Progenitor cell of endocrine pancreas (in vitro differentiated cells): ENCODE measurements at places on chromosomes 6 and 20.

DNA sequence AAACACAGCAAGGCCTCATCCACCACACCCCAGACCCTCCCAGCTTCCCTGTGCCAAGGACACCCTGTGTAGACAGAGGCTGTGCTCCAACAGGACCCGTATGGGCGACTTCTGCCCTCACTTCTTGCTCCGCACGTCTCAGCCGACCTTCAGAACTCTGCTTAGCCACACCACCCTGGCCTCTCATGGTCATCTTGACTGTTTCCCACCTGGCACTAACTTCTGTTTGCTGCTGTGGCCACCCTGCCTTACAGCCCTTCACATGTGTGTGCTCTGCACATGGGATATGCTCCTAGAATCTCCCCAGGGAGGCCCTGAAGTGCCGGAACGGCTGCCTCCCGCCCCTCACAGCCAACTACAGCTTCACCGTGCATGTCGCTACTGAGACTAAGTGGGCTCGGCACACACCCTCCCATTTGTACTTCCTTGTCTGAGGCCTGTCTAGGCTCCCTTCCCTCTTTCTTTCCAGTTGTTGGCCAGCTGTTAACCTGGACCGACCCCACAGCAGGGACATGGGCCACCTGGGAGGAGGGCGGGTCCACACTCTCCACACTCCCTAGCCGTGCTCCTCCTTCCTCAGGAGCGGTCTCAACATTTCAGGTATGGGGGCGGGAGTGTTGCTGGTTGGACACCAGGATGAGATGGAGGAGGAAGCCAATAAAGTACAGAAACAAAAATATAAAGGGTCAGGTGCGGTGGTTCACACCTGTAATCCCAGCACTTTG, 69.6 kb downstream of the PYGB start:
- no peak for DNase-seq

- no peak for DNase-seq
These were observed 4.7 kb downstream of the ZMYND8 start for GRCh38 chr20:47351643-47352331.

DNA sequence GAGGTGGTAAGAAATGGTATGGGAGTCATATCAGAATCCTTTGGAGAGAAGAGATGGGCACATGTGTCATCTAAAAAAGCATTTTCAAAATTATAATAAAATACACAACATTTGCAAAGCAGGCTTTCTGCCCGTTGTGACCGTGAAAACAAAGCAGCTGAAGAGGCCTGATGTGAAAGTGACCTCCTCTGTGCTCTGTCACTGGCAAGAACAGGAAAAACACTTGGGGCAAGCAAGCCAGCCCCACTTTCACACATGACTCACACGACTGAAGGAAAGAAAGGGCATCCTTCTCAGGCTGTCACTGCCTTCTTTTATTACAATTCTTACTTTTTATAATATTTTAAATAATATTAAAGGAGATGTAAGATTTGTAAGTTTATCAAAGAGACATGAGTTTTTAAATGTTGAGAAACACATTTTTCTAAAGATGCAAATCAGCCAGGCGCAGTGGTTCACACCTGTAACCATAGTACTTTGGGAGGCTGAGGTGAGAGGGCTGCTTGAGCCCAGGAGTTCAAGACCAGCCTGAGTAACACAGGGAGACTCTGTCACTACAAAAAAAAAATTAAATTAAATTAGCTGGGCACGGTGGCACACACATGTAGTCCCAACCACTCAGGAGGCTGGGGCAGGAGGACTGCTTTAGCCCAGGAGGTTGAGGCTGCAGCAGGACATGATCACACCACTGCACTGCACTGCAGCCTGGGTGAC, 143.7 kb downstream of the BTBD9 start:
- DNase-seq, result no peak

DNA sequence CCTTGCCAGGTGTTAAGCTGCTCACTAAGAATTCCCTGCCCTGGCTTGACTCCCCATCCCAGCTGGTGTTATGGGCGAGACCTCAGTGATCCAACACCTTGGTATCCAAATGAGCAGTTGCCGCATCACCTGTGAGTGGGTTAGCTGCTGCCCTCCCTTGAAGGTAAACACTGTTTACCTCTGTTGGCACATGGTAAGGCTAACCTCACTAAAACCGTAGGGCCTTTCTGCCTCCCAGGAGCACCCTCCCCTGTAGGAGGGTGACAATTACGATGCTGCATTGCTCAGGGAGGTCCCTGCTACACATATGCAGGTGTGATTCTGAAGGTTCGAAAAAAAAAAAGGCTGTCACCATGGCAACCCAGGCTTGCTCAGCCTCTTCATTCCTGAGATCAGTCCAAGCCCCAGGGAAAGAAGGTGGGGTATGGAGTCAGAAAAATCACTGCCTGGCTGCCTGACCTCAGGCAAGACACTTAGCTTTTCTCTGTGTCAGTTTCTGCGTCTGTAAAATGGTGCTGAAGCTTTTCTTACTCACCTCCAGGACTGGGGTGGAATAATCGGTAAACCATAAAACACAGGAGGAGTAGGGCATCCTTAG, 19.5 kb downstream of the PNPLA1 start:
- no peak for DNase-seq

- DNase-seq, result no peak
These were observed 97.5 kb downstream of the TAF4 start for GRCh38 chr20:61968036-61968810.

- DNase-seq, result no peak
These were observed 50.3 kb upstream of the GFRAL start for GRCh38 chr6:55276745-55277530.

- no peak for DNase-seq
These were observed 313.6 kb downstream of the ALDH8A1 start for GRCh38 chr6:134636186-134636799.

DNA sequence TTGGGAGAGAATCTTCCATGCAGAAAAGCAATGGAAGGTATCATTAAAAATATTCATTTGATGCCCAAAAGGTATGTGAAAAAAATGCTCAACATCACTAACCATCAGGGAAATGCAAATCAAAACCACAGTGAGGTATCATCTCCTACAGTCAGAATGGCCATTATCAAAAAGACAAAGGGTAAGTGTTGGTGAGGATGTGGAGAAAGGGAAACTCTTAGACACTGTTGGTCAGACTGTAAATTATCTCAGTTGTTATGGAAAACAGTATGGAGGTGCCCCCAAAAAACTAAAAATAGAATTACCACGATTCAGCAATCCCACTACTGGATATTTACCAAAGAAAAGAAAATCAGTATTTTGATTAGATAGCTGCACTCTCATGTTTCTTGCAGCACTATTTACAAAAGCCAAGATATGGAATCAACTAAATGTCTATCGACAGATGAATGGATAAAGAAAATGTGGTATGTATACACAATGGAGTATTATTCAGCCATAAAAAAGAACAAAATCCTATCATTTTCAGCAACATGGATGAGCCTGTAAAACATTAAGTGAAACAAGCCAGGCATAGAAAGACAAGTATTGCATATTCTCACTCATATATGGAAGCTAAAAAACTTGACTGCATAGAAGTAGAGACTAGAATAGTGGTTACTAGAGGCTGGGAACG, 84.0 kb downstream of the DTNBP1 start:
- no peak for DNase-seq

DNA sequence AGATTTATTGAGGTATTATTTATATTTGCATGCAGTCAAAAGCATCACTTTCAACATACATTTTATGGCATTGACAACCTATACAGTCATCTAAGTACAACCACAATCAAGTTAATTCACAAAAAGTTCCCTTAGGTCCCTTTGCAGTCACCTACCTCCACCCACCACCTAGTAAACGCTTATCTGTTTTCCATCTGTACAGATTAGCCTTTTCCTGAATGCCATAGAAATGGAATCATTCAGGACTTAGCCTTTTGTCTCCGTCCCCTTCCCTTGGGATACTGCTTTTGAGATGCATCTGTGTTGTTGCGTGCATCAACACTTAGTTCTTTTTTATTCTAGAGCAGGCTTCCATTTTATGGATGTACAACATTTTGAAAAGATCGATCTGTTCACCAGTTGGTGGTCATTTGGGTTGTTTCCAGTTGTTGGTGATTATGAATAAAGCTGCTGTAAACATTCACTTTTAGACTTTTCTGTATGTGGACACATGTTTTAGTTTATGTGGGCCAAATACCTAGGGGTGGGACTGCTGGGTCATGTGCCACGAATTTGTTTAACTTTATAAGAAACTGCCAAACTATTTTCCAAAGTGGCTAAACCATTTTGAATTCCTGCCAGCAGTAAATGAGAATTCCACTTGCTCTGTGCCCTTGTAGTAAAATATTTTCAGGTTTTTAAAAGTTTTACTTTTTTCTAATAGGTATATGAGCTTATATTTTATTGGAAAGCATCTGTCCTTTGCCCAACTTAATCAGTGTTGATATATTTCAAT, 17.6 kb upstream of the IFNGR1 start:
- DNase-seq, result no peak

- no peak for DNase-seq
These were observed 532.1 kb upstream of the JAG1 start for GRCh38 chr20:11205769-11206362.

- no peak for DNase-seq
These were observed 102.3 kb downstream of the RPP40 start for GRCh38 chr6:4901386-4902061.

DNA sequence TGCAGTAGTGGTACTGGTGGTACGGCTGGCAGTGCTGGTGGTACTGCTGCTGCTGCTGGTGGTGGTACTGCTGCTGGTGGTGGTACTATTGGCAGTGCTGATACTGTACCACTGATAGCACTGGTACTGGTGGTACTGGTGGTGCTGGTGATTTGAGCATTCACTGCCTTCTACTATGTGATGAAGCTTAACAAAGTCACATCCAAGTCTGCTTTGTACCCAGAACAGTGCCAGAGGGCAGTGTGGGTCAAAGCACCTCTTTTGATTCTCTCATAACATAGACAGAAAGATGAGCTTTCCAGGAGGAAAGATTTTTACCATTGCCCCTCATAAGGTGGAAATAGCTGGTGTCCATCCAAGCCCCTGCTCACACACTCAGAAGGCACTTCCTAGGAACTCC, 48.7 kb downstream of the ANKRD6 start:
- DNase-seq, result no peak

DNA sequence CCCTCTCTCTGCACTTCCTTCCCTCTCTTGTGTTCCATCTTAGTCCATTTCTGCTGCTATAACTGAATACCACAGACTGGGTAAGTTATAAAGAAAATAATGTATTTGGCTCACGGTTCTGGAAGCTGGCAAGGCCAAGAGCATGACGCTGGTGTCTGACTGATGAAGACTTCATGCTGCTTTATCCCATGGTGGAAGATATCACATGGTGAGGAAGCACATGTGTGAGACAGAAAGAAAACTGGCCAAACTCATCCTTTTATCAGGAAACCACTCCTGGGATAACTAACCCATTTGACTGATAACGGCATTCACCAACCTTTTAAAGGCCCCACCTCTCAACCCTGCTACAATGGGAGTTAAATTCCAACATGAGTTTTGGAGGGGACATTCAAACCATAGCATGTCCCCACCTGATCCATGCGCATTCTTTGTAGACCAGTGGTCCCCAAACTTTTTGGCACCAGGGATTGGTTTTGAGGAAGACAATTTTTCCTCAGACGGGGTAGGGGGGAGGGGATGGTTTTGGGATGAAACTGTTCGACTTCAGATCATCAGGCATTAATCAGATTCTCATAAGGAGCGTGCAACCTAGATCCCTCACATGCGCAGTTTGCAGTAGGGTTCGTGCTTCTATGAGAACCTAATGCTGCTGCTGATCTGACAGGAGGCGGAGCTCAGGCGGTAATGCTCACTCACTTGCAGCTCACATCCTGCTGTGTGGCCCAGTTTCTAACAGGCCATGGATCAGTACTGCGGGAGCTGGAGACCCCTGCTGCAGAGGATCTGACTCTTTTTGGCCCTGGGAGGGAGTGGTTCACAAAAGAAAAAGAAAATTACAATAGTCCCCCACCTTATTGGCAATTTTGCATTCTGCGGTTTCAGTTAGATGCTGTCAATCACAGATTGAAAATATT, 71.7 kb upstream of the RNF24 start:
- DNase-seq, result no peak

DNA sequence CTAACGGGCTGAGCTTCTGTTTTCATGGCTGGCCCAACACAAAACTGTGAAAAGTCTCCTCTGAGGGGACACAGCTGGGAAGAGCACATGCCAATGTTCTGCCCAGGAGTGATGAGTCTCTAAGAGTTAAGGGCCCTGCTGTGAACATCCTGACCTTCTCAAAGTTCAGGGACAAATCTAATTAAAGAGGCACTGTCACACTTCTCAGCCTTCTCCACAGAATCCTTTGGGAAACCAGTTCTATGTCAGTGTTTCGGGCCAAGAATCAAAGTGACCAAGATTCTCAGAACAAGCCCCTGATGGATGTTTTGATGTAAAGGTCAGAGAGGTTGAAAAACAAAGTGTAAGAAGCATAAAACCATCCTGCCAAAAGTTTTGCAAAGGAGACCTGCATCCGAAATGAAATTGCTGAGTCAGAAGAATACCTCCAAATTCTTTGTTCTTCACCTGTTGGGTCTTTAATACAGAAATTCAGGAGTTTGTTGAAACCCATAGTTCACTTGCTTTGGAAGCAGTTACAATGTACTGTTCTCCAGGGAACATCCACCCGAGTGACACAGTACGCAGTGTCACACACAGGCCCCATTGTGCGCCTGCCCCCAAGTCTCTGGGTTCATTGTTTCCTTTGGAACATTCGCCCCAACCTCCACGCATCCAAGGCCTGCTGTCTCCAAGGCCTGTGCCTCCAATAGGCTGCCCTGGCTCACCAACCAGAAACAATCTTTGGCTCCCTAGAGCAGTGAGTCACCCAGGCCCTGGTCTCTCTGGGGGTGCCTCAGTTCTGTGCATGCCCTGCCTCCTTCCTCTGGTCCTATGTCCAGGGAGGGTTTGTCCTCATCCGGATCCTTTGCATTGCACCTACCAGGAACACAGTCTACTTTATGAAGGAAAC, 65.5 kb upstream of the QKI start:
- no peak for DNase-seq

GRCh38 chr20:44762466-44763140, 16.9 kb downstream of the KCNK15 start:
- no peak for DNase-seq

GRCh38 chr20:48544402-48545339, 283.1 kb downstream of the PREX1 start:
- no peak for DNase-seq

DNA sequence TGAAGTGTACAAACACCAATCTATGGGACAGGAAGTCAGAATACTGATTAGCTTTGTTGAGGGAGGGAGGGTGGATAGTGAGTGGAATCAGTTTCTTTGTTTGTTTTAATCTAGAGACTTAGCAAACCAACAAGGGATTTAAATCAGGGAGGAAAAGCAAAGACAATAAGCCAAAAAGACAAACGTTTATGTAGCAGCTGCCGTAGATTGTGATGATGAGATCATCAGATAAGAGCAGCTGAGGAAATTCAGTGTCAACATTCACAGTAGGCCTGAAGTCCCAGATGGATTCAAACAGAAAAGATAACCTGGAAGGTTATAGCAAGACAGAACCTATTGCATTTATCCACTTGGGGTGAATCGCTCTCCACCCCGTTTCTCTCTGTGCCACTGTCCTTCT, 104.9 kb upstream of the SYNDIG1 start:
- no peak for DNase-seq

- DNase-seq, result no peak
These were observed 1.2 kb downstream of the SAYSD1 start for GRCh38 chr6:39113788-39114187.

- DNase-seq, result no peak
These were observed 129.3 kb upstream of the PDE7B start for GRCh38 chr6:135722190-135722589.
